ENCODE measurements at places on chromosomes 4 and X. TPM values are rescaled to one million over a fixed set of nuclear protein-coding genes. Genes with fewer than 3 reads are reported as not detected.

Gene ITIH6
- polyA plus RNA-seq: 0.77 TPM

GRCh38 chrX:119870626-119871131 is 854 bp downstream of the RNF113A start:
- DNase-seq: no peak

- no peak for DNase-seq
Observed at GRCh38 chr4:184979461-184980124, 38.7 kb upstream of the HELT start.

GRCh38 chrX:103101299-103102042 is 8.5 kb upstream of the NXF3 start:
- DNase-seq: no peak
